Epithelial cell of proximal tubule (primary cell): ENCODE measurements at places on chromosomes 7 and 10. TPM values are rescaled to one million over a fixed set of nuclear protein-coding genes. Genes with fewer than 3 reads are reported as not detected.

DNA sequence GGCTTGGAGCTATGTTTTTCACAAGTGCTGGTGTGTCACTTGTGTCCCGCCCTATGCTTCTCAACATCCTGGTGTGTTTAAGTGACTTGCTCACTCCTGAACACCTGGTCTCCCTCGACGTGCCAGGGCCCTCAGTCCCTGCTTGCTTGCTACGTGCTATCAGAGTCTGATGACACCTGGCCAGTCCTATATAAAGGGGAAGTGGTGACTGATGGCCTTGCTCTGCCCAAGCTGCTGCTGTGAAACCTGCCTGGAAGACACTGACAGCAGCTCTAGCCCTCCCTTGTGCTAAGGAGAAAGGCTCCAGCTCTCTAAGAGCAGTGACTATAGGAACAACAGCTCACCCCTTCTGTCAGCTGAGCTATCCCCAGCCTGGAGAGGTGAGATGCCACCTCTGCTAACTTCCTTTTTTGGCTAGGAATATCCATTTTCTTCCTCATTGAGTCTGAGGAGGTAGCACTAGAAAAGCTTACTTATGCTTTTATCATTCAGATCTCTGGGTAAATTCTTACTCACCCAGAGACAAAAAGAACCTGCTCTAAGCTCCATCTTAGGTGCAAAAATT, 77.2 kb upstream of the PLXNA4 start:
- DNase-seq, result no peak

GRCh38 chr10:12547301-12547771, 198.0 kb downstream of the CAMK1D start:
- no peak for DNase-seq

DNA sequence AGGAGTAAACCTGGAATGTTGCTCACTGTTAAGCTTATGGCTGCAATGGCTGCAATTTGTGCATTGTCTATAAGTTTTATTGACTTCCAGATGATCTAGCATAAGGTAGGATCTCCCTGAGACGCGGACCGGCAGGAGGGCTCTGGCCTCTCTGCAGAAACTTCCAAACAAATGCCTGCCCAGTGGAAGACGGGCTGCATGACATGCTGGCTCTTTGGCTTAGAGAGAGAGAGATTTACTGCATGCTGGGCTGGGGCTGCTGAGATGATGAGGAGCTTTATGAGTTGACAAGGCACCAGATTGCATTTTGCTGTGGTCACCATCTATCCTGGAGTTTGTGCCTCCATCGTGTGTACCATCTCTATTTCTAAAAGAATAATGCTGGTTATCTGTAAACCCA, 193.2 kb downstream of the GALNT17 start:
- DNase-seq, result no peak

- no peak for DNase-seq
These were observed 19.3 kb downstream of the ZNF316 start for GRCh38 chr7:6656413-6656812.

DNA sequence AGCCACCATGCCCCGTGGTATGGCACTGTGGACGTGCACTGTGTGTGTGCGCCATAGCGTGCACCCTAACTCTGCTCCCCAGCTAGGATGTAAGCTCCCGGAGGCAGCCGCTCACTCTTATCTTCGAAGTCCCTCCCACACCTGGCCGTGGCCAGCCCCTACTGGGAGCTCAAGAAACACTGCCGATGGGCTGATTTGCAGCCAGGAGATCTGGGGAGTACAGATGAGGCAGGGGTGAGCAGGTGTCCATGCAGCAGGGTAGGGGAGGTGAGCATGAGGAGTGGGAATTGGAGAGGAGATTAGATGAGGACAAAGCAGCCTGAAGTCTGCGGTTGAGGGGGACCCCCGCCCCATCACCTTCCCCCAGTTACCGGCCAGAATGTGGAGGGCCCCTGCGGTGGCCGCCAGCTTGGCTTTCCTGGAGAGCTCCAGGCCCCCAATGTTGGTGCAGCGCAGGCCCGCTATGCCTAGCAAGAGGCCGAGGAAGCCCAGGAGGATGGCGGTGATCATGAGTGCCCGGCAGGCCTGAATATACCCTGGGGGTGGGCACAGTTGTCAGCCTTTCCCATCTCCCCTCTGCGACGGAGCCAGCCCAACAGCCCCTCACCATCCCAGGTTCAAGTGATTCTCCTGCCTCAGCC, 3.6 kb downstream of the CLDN15 start:
- no peak for DNase-seq

MRC1 gene
- total RNA-seq, result not detected in 2 replicates

ACTL6B gene
- not detected in 2 replicates for total RNA-seq

DNA sequence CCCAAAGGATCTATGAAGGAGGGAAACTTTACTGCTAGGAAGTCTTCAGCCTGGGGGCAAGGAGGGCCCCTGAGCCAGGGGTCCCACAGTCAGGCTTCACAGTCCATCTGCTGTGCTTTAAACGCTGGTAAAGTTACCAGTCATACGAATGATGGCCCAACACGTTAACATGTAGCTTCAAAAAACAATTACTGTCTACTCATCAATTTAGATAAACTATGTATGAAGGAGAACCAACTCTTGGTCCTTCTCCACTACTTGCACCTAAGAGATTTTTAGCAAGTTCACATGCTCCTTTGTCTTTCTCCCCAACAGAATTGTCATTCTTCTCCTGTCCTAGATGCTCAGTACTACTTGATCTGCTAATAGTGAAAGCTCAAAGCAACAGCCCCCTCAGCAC, 16.6 kb downstream of the JCAD start:
- DNase-seq, result no peak

ADCYAP1R1 gene
- not detected in 2 replicates for total RNA-seq
